ENCODE measurements at places on chromosomes 16 and 17.

- DNase-seq: no peak
These were observed 2.7 kb upstream of the CES1 start for GRCh38 chr16:55835581-55835980.

DNA sequence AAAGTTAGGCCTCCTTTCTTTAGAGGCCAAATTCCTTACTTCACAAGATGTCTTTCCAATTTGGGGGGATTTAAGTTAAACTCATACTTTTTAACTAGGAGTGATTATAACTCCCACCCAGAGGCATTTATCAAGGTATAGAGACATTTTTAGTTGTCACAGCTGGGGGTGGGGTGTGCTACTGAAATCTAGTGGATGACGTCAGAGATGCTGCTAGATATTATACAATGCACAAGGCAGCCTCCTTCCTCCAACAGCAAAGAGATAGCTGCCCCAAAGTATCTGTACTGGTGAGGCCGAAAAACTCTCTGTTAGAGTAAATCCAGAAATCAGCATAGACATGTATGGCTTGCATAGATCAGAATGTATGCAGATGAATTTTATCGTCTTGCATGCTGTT is 324.0 kb downstream of the HS3ST4 start:
- no peak for DNase-seq

GRCh38 chr17:1270210-1271029 is at the start of gene BHLHA9:
BHLHA9 (plus strand) TSS chr17:1270444; CDS start chr17:1270564, 120 bp downstream.
- peak; percentile 2 for DNase-seq

- DNase-seq: peak; percentile 64
These were observed 46.9 kb upstream of the HNF1B start for GRCh38 chr17:37791447-37792399.

DNA sequence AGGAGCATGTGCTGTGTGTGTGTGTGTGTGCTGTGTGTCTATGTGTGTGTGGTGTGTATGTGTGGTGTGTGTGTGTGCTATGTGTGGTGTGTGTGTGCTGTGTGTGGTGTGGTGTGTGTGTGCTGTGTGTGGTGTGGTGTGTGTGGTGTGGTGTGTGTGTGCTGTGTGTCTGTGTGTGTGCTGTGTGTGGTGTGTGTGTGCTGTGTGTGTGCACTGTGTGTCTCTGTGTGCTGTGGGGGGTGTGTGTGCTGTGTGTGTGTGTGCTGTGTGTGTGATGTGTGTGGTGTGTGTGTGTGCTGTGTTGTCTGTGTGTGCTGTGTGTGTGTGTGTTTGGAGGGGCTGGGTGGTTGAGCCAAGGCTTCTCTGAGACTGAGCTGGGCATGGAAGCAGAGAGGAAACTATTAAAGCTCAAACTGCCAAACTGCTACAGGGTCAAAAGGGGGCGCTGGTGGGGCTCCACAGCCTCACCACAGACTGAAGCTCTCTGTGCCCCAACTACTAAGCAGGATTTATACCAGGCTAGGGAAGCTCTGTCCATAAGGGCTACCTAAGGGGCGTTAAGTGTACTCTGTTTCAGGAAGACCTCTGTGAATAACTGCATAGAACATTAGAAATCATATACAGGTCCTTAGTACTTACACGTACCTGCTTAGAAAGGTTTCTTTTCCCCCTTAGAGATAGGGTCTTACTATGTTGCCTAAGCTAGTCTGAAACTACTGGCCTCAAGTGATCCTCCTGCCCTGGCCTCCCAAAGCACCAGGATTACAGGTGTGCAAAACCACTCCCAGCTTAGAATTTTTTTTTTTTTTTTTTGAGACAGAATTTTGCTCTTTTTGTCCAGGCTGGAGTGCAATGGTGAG is 27.8 kb upstream of the GHDC start:
- DNase-seq: peak; percentile 64

DNA sequence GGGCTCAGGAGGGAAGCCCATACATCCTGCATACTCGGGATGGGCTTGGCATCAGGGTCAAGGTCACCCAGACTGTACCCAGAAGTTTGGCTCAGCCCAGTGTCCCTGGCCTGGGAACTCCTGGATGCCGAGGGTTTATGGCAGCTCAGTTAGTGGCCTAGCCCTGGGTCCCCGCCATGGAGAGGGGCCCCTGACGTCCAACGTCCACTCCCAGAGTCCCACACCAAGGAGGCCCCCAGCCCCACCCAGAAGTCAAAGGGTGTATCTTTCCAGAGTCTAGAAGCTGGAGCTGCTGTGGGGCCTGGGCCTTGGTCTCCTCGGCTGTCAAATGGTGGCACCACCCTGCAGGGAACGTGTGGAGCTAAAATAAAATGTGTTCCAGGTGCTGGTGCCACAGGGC is 76.4 kb downstream of the SREBF1 start:
- no peak for DNase-seq

GRCh38 chr17:1224330-1224729 is 44.5 kb upstream of the ABR start:
- DNase-seq: no peak

DNA sequence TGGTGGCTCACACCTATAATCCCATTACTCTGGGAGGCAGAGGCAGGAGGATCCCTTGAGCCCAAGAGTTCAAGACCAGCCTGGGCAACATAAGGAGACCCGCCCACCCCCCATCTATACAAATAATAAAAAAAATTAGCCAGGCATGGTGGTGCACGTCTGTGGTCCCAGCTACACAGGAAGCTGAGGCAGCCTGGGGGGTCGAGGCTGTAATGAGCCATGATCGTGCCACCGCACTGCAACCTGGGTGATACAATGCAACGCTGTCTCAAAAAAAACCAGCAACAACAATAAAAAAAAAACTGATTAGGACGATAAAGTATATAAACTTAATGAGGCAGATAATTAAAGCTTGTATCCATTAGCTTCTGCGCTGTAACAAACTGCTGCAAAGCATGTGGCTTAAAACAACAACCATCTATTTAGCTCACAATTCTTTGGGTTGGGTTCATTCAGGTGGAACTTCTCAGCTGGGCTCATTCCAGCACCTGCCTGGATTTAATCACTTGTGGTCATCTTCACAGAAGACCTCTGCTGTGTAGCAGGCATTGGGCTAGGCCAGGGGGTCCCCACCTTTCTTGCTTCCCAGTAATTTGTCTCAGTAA is 45.8 kb downstream of the LCMT1 start:
- DNase-seq: no peak

DNA sequence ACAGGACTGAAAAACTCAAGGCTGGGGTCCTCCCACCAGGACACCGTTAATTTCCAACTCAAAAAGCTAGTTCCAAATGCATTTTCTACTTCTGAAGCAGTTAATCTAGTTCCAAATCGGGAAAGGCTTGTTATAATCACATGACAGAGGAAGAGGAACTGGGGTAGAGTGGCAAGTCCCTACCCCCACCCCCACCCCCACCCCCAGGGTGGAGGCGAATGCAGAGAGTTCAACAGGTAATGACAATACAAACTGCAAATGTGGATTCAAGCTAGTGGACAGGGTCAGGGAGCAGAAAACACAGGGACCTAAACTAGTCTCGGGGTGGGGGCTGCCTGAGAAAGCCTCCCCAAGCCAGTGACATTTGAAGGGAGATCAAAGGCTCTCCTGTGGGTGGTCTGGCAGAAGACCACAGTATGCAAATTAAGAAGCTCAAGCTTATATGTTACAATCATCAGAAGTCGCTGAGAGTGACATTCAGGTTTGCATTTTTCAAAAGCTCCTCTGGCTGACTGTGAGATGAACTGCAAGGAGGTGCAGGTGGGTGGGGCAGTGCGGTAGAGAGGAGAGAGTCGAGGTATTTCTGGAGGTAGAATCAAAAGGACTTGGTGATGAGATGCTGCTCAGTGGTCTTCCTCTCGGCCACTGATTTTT is 56.4 kb upstream of the SLC25A19 start:
- peak; percentile 68 for DNase-seq

GRCh38 chr17:45273551-45273957 is 11.7 kb upstream of the SPATA32 start:
- no peak for DNase-seq

DNA sequence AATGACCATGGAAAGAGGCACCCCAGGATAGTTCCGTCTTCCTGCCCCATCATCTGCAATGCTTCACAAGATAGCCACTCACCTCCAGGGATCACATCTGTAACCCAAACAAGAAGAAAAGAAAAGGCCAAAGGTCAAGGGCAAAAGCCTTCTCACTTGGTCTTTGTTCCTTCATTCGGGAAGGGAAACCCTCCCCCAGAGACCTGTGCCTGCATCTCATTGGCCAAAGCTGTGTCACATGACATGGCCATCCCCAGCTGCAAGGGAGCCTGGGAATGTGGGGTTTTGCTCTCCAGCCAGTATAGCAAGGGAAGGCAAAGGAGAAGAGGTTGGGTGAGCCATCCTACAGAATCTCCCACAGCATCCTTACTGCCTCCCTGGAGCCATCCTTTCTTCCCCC is 47.9 kb downstream of the NOL11 start:
- DNase-seq: no peak

GRCh38 chr17:20063665-20064648 is 54.8 kb downstream of the SPECC1 start:
- DNase-seq: peak; percentile 52

- DNase-seq: no peak
These were observed 4.2 kb downstream of the SMPD3 start for GRCh38 chr16:68444056-68444657.

GRCh38 chr17:45326626-45327025 is 9.8 kb upstream of the MAP3K14 start:
- DNase-seq: no peak

GRCh38 chr17:38731526-38732294 is 1.6 kb downstream of the CISD3 start:
- DNase-seq: no peak

DNA sequence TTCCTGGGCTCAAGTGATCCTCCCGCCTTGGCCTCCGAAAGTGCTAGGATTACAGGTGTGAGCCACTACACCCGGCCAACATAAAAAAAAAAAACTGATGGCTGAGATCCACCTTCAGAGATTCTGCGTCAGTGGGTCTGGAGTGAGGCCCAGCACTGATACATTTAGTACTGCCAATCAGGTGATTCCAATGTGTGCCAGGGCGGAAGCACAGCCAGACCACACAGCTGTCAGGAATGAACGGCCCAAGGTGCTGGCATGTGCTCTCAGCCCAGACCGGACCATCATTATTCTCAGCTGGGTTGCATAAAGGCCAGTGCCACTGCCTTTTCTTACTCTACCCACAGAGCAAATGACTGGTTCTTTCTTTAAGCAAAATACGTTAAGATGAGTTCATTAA is 1.2 kb upstream of the BCO1 start:
- DNase-seq: no peak

GRCh38 chr17:35407531-35407930 is 24.8 kb downstream of the SLFN12 start:
- DNase-seq: no peak

- DNase-seq: no peak
These were observed 1.6 kb downstream of the RANGRF start for GRCh38 chr17:8290043-8290442.

- peak; percentile 71 for DNase-seq
These were observed 986 bp downstream of the HAPSTR1 start for GRCh38 chr16:9092282-9092977.

GRCh38 chr16:24775455-24775854 is 46.0 kb downstream of the TNRC6A start:
- no peak for DNase-seq

DNA sequence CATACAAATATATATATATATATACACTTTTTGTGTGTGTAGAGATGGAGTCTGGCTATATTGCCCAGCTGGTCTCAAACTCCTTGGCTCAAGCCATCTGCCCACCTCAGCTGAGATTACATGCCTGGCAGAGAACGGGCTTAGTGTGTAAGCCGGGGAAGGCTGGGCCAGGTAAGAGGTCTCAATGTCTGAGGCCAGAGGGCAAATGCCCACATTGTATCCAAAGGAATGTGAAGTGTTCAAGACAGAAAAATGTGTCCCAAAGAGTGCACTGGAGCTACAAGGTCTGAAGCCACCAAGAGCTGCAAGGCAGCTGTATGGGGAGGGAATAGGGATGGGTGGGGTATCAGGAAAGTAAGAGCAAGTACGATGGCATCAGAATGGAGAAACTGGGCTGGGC is 8.8 kb downstream of the CD2BP2 start:
- DNase-seq: no peak

DNA sequence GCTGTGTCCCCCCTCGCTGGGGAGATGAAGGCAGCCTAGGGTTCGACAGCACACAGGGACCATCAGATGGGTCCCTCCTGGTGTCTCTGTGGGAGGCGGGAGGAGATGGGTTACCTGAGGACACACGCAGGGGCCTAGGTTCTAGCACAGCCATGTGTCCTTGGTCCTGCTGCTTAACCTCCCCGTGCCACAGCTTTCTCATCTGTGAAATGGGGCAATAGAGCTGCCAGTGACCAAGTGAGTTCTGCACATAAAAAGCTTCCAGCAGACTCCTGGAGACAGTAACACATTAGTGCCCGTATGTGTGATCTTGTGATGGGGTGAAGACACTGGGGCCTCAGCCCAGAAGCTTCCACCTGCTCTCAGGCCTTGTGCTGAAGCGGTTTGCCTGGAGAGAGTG is 96.0 kb upstream of the GSE1 start:
- no peak for DNase-seq

GRCh38 chr16:7614021-7614795 is 281.6 kb downstream of the RBFOX1 start:
- DNase-seq: no peak

GRCh38 chr17:66228887-66229782 is at the start of gene APOH:
APOH (minus strand) TSS chr17:66229415; CDS start chr17:66229379, 36 bp downstream.
- DNase-seq: no peak

DNA sequence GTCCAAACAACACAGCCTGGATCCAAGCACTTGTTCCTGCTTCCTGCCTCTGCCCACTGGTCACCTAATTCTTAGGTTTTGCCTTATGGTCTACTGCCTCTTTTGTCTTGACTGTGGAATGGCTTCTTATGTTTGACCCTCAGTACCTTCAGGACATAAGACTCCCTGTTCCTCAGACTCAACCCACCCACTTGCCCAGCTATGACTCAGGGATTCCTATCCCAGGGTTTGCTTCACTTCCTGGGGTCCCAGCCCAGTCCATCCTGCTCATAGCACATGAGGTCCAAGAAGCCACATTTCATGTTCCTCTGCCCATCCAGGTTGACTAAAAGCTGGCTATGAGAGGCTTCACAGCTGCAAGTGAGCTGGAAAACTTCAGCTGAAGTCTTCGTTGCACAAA is 320.9 kb upstream of the CDH5 start:
- no peak for DNase-seq

- DNase-seq: no peak
These were observed 25.9 kb downstream of the TNRC6A start for GRCh38 chr16:24755201-24755874.

GRCh38 chr16:3152277-3152990 is 17.6 kb downstream of the ZNF213 start:
- DNase-seq: peak; percentile 92

DNA sequence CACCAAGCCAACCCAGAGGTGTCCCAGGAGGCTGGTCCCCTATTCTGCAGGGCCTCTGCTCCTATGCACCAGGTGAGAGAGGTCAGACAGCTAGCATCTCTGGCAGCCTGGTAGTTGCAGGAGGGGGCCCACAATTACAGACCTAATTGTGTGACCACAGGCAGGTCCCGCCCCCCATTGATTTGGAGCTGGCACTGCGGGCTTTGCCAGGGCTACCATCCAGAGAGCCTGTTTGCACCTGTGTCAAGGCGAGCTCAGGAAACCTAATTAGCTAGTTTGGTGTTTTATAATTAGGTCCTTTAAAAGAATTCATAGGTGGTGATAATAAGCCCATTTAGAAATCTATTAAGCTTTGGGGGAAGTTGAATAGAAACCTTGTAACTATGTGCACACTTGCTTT is 90.2 kb downstream of the MRM1 start:
- DNase-seq: no peak
